ENCODE measurements at places on chromosomes 2 and 18.

DNA sequence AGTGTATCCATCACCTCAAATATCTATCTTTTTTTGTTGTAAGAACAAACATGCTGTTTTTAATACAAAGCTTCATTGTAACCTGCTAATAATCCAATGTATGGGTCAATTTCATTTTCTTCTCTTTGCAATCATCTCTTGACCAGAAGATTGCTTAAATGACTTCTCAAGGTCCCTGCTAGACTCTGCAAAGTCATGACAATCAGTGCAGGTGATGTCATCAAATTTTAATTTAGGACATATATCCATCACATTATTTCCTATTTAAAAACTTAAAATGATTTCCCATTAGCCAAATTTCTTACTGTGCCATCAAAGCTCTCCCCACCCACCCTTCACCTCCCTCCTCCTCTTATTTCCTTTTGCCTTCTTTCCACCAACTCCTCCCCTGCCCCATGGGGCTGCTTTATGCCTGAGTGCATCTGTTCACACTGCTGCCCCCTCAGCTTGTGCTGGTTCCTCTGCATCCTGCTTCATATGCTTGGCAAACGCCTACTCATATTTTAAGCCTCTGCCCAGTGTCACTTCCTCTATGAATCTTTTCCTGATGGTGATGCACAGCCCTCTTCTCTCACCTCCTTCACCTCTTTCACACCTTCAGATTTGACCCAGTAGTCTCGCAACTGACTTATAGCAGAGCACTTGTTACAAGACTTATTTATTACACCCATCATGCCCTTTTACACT, 20.3 kb downstream of the PLEK start:
- DNase-seq: no peak

DNA sequence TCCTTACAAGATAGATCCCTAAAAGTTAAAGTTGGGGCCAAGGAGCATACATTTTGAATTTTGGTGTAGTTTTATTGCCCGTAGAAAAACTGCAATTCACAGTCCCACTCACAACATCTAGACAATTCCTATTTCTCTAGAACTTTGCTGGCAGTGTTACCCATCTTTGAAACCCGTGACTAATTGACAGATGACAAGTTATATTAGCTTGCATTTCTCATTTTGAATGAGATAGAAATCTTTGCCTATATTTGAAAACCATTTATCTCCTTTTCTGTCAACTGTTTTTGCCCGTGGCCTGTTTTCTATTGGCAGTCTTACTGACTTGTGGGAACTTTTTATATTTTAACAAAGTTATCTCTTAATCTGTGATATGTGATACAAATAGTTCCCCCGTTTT, 50.0 kb downstream of the OXER1 start:
- no peak for DNase-seq

GRCh38 chr18:44036501-44036900, 644.2 kb upstream of the SETBP1 start:
- DNase-seq: no peak

GRCh38 chr2:11830708-11831301, 84.4 kb downstream of the LPIN1 start:
- DNase-seq: no peak

GRCh38 chr18:27411013-27411412, 225.9 kb upstream of the CHST9 start:
- no peak for DNase-seq

DNA sequence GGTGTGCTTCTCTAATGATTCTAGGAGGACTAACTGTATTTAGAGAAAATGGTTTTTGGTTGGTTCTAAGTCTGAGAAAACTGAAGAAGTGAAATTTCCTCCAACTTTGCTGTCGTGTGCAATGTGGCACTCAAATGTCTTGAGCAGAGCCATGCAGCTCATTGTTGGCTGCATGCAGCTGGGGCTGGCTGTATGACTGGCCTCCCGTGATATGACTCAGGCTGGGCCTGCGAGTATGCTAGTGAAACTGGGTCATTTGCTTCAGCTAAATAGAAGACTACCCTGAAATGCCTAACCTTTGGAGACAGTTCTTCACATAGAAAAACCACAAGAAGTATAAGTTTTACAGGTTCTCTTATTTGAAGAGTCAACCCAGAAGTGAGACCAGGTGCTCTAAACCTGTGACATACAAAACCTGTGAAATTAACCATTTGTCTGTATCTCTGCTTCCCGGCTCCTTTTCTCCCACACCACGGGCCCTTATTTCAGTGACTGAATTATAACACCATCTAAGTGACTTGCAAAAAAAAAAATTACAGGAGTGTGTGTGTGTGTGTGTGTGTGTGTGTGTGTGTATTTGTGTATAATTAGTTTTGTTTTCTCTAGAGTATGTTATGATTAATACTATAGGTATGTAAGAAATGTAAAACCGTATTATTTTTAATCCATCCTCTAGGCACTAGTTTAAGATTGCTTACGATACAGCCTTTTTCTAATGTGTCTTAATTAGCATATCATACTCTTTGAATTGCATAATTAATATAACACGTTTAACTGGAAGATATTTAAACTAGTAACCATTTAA, 15.9 kb downstream of the POLI start:
- no peak for DNase-seq

DNA sequence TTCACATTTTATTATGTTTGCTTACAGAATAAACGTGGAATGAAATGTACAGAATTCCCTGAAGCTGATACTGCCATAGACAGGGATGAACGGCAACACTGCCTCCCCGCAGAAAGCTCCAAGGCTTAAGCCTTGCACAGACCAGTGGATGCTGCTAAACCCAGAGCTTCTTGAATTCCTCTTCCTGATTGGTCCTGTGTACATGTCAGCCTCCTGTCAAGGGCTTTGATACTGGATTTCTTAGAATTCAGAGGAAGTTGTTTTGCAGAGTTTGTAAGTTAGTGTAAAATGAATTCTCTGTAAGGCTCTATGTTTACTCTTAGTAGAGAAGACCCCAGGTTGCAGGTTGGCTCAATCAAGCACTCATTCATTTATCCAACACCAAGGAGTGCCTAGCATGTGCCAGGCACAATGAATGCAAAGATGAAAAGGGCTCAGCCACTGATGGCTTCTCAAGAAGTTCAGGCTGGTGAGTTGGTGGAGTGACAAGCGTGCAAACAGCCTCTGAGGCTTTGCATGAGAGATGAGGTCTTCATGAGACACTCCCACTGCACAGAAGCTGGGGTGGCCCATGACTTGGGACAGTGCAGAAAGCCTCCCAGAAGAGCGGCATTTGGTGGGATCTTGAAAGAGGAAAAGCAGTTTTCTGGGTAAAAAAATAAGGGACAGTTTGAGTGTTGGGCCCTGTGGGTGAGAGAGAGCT, 50.4 kb downstream of the ACKR3 start:
- no peak for DNase-seq

- DNase-seq: no peak
Observed at GRCh38 chr2:188598551-188598950, 306.9 kb downstream of the GULP1 start.

DNA sequence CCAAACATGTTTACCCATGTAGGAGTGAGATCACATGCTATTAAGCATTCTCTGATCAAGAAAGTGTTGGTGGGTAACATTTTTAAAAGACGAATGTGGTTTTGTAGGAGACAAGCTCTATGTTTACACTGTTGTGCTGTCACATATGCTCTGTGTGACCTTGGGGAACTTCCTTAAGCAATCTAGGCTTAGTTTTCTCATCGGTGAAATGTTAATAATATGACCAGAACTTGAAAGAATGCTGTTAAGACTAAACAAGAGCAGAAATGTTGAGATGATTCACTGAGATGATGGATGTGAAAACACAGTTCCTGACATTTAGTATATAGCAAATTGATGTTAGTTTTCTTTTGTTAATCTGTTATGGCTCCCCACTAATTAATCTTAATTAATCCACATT, 860.9 kb upstream of the CNTNAP5 start:
- DNase-seq: no peak

DNA sequence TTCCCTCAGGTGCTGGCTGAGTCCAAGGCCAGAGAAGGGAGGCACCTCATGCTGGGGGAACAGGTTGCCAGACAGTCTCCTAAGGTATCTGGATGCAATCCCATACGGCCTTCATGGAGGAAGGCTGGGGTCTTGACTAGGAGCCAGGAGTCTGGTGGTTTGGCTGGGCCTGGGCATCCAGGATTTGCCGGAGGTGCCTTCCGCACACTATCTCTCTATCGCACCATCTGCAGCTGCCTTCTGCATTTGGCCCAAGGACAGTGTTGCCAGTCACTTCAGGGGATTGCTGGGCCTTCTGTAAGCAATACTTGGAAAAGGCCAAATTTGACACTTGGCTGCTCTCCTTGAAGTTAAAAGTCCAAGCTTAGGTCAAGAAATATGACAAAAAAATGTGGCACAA, 327.2 kb downstream of the EN1 start:
- no peak for DNase-seq

- peak; percentile 52 for DNase-seq
Observed at GRCh38 chr2:231926180-231926741, at the start of gene NPPC. Gene NPPC, minus strand, starts transcription at chr2:231926396. Its CDS starts 147 bp downstream, at chr2:231926249.

- no peak for DNase-seq
Observed at GRCh38 chr18:400456-400855, 100.0 kb downstream of the COLEC12 start.

DNA sequence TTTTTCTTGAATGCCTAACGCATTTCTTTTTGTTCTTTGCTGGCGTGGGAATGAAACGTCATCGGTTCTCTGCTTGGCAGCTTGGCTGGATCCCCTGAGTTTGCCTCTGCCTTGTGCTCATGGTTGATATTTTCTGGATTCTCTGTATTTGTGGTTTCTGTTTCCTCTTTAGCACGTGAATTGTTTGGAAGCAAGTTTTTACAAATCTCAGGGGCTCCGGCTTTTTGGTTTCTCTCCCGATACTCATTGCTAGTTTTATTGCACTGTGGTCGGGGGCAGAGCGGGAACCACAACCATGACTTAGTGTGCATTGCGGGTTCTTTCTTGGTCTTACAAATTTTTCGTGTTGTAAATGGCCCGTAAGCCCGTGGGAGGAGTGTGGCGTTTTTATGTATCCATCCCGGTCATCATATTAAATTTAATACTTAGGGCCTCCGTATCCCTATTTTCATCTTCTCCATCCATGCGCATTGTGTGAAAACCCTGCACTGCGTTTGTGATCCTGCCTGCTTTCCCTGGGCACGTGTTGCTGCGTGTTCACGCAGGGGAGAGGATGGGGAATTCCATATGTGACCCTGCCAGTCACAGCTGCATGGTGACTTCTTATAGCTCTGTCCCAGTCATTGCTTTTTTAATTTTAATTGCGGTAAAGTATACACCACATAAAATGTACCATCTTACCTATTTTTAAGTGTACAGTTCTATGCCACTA, 9.4 kb downstream of the RAMP1 start:
- DNase-seq: no peak

DNA sequence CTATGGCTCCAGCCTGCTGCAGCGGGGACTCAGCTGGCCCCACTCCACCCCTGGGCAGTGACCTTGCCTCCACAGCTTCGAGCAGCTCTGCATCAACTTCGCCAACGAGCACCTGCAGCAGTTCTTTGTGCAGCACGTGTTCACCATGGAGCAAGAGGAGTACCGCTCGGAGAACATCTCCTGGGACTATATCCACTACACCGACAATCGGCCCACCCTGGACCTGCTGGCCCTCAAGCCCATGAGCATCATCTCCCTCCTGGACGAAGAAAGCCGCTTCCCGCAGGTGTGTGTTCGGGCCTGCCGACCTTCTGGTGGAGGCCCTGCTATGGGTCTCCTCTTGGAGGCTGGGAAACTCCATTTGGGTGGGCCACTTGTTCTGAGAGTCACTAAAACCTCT, 48.6 kb downstream of the MYO7B start:
- DNase-seq: no peak

- DNase-seq: no peak
Observed at GRCh38 chr18:3960142-3960541, 495.0 kb downstream of the DLGAP1 start.

DNA sequence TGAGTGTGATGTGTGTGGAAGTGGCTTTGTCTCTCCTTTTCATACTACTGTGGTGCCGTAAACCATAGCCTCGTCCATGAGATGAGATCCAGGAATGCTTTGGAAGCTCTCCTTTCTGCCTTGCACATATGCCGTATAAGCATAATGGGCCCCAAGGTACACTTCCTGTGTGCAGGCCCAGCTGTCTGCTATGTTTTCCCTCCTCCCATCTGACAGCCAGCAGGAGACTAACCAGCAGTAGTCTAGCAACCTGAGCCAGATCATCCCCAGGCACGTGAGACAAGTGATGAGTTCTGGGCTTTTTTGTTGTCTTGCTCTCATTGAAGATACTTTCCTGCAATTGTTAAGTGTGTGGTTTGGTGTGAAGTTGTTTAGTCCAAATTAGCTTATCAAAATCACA, 555.5 kb upstream of the LRRTM4 start:
- DNase-seq: no peak

DNA sequence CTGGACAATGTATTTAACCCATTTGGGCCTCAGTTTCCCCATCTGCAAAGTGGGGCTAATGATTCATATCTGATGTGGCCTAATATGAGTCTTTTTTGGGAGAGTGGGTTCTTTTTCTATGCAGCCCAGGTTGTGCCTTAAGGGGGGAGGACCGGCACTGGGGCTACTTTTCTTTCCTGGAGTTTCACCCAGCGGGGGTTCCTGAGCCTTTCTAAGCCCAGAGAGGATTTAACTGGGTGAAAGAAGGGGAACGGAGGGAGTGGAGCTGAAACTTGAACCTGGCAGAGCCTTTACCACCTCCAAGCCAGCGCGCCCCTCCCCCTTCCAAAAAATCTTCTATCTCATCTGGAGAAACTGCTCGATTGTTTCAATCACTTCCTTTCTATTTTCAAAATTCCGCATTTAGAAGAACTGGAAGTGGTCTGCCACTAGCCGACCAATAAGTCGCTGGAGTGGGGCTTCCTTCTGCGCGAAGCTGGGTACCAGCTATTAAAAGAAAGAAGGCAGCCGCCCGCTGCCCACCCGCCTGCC, 205.0 kb upstream of the SMAD2 start:
- no peak for DNase-seq

- no peak for DNase-seq
Observed at GRCh38 chr18:22447792-22448191, 30.1 kb upstream of the CTAGE1 start.

DNA sequence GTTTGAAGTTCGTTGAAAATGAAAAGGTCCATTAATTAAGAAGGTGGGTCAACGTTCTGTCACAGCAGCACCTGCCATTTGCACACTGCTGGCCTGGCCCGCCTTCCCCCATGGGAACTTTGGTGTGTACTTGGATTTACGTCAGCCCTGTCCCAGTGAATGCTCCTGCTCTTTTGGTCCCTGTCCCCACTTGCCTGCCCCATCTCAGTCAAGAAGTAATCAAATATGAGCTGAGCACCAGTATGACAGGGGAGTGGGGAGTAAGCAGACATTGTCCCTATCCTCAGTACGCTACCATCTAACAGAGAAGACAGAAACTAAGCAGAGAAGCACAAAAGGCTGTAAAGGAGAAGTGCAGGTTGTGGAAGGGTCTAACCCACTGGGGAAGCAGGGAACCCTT, 65.1 kb downstream of the SLC4A3 start:
- DNase-seq: no peak

- no peak for DNase-seq
Observed at GRCh38 chr2:67216881-67217280, 180.3 kb upstream of the ETAA1 start.

GRCh38 chr18:49303379-49303778, 157.1 kb downstream of the DYM start:
- no peak for DNase-seq

DNA sequence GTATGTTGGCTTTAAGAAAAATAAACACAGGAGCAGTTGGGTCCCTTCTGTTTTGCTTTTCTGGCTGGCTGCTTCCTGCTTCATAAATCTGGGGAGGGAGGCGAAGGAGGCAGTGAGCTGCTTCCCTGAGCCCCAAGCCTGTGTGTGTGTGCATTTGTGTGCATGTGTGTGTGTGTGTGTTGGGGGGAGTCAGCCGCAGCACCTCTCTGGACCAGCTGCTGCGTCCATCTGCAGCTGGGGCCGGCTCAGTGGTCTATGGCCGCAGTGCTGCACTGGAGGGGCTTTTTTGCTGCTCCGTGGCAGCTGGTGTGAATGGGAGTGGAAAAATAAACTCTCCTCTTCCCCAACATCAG, 192.3 kb downstream of the RNF144A start:
- DNase-seq: no peak
